ENCODE measurements at places on chromosomes 6 and 20.
A peak's percentile ranks its signal among the peaks of the same experiment; 100 is the strongest.

GRCh38 chr6:20188630-20189075 lies 23.6 kb downstream of the MBOAT1 start:
- no peak for DNase-seq

DNA sequence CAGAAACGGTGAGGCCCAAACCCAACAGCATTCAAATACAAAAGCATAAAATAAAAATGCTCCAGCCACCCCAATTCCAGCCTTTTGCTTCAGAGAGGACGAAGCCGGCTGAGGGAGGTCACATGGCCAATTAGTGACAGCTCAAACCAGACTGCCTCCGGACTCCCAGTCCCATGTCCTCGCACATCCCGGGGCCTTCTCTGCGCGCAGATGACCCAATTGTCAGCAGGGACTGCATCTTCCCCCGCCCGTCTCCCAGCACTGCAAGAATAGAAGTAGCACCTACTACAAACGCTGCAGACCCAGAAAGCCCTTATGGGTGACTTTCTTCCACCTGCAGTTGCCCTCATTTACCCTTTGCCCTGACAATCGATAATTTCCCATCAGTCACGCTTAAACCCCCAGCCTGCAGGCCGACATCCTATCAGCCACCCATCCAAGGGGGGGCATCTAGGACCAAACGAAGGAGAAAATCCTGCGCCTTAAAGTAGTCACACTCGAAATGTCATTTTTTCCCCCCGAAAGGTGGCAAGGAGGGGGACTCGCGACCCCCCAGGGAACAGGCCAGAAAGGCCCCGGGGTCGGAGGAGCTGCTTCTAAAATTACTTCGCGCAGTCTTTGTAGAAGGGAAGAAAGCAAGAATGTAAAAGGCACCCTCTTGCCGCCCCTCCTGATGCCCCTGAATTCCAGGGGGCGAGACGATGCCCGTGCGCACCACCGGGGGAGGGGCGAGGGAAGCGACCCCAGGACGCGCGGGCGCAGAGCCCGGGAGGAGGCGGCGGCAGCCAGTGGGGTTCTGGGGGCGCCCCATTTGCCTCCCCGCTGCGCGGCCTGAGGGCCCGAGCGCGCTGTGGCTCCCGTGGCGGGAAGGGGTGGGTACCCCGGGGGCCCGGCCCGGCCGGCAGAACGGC lies 792 bp downstream of the SLC23A2 start:
- no peak for DNase-seq

- no peak for DNase-seq
Measured at GRCh38 chr6:20409427-20409971, 7.8 kb downstream of the E2F3 start.

- no peak for DNase-seq
Measured at GRCh38 chr20:32285621-32286371, 8.3 kb downstream of the KIF3B start.

DNA sequence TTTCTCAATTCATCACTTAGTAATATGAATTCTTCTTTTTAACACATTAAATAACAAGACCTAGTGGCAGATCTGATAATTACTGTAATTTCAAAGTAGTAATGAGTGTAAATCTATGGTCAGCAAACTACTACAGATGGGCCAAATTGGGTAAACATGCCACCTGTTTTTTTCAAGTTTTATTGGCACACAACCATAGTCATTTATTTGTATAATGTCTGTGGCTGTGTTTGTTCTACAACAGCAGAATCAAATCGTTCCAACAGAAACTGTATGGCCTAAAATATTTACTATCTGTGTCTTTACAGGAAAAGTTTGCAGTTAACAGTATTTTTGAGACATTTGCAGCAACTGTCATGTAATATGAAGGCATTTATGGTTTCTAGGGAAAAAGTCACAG lies 86.1 kb upstream of the EYA2 start:
- no peak for DNase-seq

DNA sequence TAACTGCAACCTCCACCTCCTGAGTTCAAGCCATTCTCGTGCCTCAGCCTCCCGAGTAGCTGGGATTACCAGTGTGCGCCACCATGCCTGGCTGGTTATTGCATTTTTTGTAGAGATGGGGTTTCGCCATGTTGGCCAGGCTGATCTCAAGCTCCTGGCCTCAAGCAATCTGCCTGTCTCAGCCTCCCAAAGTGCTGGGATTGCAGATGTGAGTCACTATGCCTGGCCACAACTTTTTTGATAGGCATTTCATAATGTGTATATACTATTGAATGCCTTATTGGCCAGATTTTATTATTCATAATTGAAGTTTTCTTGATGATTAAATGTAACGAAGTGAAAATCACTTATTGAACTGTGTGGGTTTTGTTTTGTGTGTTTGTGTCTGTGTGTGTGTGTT lies 27.9 kb downstream of the FIG4 start:
- no peak for DNase-seq

GRCh38 chr6:98343004-98343403 lies 491.4 kb upstream of the POU3F2 start:
- no peak for DNase-seq

- no peak for DNase-seq
Measured at GRCh38 chr6:14031516-14031915, 86.1 kb upstream of the CD83 start.

- no peak for DNase-seq
Measured at GRCh38 chr6:30818391-30818841, 65.9 kb upstream of the DDR1 start.

GRCh38 chr6:149336609-149336928 lies 19.1 kb downstream of the TAB2 start:
- no peak for DNase-seq

- no peak for DNase-seq
Measured at GRCh38 chr6:124560873-124561567, 401.2 kb upstream of the RNF217 start.

DNA sequence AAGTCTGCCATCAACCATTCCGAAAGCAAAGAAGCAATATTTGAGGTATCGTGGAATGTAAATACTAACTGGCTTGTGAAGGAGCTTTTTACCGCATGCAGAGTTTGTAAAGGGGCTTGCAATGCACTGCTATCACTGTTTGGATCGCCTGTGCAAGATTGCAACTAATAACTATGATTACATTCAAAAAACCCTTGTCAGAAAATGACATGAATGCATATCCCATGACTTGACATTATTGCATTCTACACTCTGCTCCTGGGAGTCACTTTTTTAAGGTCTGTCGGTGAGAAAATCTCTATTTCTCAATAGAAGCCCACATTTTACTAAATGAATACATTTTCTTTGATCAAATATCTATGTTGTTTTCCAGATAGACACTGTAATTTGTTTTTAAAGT lies 335.4 kb upstream of the SPTLC3 start:
- DNase-seq: no peak

- DNase-seq: no peak
Measured at GRCh38 chr6:47094241-47094925, 52.3 kb upstream of the ADGRF1 start.

GRCh38 chr20:9506280-9506821 lies 8.0 kb upstream of the LAMP5 start:
- DNase-seq: no peak

GRCh38 chr6:11869672-11870340 lies 91.2 kb upstream of the ADTRP start:
- no peak for DNase-seq

- no peak for DNase-seq
Measured at GRCh38 chr6:90612313-90612680, 25.4 kb upstream of the MAP3K7 start.

- DNase-seq: no peak
Measured at GRCh38 chr6:125984311-125984710, 2.0 kb upstream of the TRMT11 start.

DNA sequence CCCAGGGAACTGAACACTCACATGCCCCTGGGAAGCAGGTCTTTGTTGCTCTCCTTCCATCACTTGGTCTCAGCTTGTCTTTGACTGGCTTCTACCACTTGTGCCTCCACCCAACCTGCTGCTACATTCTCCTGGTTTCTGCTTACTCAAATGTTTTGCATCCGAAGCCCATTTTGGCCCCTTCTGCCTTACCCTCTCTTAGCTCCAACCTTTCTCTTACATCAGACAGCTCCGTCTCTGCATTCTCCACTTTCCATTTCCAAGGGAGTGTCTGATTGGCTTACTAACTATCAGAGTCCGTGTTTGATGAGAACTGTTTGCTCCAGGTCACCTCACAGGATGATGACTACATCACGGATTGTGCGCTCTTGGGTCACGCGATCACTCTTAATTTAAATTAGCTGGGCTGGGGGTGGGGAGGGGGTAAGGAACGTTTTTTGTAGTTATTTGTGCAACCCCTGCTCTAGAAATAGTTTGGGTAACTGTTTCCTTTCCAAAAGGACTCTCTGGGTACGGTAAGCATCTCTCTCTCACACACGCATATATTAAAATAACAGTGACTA lies 844 bp upstream of the ABRACL start:
- no peak for DNase-seq

- no peak for DNase-seq
Measured at GRCh38 chr20:24823989-24824693, 124.9 kb upstream of the CST7 start.

DNA sequence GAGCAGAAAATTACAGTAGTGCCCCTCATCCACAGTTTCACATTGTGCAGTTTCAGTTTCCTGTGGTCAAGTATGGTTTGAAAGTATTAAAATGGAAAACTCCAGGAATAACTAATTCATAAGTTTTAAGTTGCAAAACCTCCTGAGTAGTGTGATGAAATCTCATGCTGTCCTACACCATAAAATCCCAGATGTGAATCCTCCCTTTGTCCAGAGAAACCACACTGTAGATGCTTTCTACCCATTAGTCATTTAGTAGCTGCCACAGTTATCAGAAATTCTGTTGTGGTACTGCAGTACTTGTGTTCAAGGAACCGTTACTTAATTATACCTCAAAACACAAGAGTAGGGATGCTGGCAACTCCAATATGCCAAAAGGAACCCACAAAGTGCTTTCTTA lies 74.7 kb downstream of the PTCHD4 start:
- no peak for DNase-seq

DNA sequence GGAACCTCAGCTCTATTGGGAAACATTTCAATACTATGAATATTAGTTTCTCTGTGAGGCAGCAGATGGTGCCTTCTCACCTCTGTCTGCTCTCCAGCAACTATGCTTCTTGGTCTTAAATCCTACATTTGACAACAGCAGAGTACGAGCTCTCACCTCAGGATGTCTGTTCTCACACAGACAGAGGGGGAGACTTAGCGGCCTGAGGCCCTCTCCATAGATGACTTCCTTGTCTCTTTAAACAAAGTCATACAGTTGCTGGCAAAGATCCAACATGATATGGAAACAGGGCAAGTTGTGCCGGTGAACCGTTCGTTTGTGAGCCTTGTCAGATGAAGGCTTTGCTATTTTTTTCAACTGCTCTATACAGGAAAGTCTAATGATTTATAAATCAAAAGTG lies 43.7 kb upstream of the GABRR1 start:
- no peak for DNase-seq

DNA sequence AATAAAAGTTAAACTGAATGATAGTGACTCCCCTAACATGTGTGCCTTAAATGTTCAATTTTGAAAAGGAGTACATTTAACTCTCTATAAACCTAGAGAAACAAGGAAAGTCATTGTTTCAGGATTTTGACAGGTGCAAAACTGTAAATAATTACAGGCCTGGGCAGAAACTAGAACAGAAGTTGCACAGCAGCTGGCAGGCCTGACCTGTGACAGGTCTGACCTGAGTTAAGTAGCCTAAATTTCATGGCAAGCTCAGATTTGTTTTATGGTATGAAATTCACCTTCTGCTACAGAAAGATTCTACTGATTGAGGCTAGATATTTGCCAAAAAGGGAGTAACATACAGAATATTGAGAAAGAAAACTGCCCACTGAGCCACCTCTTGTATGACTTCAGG lies 166.1 kb downstream of the CDKAL1 start:
- DNase-seq: no peak

DNA sequence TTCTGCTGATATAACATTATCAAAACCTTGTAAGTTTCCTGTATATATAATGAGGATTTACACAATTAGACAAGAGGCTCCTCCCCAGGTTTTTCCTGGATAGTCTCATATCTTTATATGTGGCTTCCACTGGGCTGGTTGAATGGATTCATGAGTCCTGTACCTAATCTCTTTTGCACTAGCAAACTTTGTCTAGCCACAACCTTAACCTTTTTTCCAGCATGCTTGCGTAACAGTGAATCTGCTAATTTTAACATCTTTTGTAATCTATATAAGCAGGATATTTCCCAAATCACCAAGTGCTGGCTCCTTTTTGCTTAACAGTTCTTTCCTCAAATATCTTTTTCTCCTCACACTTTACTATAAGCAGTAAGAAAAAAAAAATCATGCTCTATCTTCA lies 153.6 kb downstream of the COL21A1 start:
- DNase-seq: no peak

DNA sequence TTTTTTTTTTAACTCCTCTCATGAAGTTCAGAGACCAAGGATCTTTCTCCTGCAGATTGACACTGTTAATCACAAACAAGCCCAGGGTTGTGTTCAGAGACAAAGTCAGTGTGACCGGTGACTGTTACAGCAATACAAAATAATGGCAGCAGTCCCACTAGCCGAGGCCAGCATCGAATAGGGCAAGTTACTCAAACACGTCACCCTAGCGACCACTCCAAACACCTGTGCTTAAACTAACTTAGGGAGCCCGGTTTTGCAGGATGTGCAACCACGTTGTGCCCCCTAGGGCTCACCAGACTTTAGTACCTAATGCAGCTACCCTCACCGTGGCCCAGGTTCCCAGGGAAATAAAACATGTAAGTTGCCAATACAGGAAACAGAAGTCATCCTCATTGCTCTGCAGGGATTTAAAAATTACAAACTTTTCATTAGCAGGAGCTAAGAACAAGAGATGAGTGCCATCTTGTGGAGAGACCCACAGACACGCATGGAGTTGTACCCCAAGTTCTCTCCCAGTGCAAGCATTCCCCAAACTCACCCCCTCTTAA lies 38.1 kb downstream of the FAM50B start:
- DNase-seq: peak; percentile 32

DNA sequence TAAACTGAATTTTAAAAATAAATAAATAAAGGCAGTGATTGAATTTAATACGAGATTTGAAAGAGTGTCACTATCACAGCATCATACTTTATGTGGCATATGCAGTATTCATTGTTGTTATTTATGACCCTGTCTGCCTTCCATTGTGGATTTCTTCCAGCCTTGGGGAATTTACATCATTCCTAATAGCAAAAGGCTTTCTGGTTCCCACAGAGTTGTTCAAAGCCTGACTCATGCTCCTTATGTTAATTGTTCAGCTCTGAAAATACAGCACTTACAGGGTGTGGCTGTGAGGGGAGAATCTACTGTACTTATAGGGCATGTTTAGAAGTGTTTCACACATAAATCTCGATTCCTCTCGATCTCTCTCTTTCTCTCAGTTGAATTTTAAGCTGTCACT lies 54.4 kb downstream of the JAG1 start:
- DNase-seq: no peak
